ENCODE measurements at places on chromosomes 1 and 21.

- DNase-seq, result no peak
These were observed 13.2 kb downstream of the ESRRG start for GRCh38 chr1:216710055-216710454.

DNA sequence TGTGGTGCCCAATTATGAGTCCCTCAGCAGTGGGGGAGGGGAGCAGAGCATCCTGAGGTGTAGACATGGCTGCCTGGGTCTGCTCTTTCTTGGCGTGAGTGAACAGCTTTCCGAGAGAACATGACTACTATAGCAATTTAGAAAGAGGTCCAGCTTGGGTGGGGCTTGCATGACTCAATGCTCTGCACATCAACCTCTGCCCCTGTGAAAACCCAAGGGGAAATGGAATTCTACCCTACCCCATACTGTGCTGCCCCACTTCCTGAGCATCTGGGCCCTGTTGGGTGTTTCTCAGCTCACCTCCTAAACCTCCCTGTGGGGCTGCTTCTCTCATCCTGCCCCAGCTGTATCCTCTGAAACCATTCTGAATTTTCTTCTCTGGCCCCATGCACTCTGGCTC, 8.2 kb upstream of the AZIN2 start:
- no peak for DNase-seq

- DNase-seq, result no peak
These were observed 57.4 kb downstream of the B3GALT5 start for GRCh38 chr21:39669976-39670661.

DNA sequence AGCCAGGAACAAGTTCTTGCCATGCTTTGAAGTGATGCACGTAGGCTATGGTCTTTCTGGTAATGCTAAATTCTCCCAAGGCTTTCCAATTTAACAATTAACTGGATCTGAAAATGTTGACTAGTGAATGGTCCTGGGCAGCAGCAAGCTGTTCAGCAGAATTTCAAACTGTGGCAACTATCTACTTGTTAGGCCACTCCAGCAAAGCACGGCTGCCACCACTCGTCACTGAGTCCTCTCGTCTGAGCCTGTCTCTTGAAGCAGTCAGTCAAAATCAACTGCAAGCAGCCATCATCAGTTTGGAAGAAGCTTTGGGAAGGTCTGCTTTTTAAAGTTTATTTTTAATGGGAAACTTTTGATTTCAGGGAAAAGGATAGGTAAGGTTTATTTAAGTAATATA, 6.1 kb downstream of the FLVCR1 start:
- DNase-seq, result no peak

- DNase-seq, result peak; percentile 33
These were observed 2.3 kb downstream of the KLHDC8A start for GRCh38 chr1:205354259-205355074.

DNA sequence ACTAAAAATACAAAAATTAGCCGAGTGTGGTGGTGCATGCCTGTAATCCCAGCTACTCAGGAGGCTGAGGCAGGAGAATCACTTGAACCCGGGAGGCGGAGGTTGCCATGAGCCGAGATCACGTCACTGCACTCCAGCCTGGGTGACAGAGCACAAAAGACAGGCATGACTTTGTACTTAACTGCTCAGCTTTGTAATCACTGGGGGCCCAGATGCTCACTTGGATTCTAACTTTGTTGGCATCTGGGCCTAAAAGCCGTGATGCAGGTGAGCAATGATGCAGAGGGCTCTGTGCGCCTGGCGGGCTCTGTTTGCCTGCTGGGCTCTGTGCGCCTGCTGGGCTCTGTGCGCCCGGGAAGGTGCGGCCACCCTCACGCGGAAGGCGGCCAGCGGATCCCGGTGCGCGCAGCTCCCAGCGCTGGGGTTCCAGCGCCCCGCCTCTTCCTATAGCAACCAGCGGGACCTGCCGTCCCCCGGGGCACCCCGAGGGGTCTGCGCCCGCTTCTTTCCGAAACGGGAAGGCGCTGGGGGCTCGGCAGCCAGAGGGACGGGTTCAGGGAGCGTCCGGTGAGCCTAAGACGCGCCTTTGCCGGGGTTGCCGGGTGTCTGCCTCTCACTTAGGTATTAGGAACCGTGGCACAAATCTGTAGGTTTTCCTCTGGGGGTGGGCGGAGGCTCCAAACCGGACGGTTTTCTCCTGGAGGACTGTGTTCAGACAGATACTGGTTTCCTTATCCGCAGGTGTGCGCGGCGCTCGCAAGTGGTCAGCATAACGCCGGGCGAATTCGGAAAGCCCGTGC, 31.7 kb downstream of the PRMT2 start:
- peak; percentile 12 for DNase-seq

DNA sequence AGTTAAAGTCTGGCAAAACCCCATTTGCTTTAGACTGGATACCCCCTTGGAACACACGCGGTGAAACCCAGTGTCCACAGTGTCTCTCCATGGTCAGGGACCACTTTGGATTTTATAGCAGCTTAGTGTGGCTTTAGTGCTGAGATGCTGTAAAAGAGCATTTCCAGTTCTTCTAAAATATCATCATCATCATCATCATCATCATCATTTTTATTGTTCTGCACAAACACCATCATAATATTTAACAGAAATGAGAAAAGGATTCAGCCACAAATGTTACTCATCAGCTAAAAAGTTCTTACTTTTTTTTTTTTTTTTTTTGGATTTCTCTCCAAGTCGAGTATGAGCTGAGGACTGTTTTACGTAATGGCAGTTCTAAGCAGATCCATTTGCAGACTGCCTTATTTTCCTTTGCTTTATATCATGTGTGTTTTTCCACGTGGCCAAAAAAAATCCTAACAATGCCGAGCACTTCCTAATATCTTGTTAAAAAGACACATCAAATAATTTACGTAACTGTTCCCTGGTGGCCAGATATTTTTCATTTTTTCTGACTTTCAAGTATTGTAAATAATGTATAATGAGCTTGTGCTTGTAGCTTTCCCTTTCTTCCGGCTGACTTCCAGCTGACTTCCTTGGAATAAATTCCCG, 62.8 kb downstream of the EVA1C start:
- DNase-seq, result no peak

- no peak for DNase-seq
These were observed 28.2 kb downstream of the VCAM1 start for GRCh38 chr1:100747771-100748170.

GRCh38 chr1:167431261-167431908, 86.9 kb downstream of the CD247 start:
- no peak for DNase-seq
